ENCODE measurements at places on chromosomes 11 and 22. TPM values are rescaled to one million over a fixed set of nuclear protein-coding genes. Genes with fewer than 3 reads are reported as not detected.
A peak's percentile ranks its signal among the peaks of the same experiment; 100 is the strongest.

The CD3G gene
- total RNA-seq: not detected

The CNTF gene
- 1.7 TPM for total RNA-seq

The INPP5J gene
- not detected for total RNA-seq

The SPI1 gene
- total RNA-seq: not detected

The OSBP2 gene
- 18.0 TPM for total RNA-seq

The BEST1 gene
- not detected for total RNA-seq

The HPX gene
- 0.19 TPM for total RNA-seq

The PTPN5 gene
- not detected for total RNA-seq

The POU2AF2 gene
- not detected for total RNA-seq

The LUZP2 gene
- total RNA-seq: not detected

DNA sequence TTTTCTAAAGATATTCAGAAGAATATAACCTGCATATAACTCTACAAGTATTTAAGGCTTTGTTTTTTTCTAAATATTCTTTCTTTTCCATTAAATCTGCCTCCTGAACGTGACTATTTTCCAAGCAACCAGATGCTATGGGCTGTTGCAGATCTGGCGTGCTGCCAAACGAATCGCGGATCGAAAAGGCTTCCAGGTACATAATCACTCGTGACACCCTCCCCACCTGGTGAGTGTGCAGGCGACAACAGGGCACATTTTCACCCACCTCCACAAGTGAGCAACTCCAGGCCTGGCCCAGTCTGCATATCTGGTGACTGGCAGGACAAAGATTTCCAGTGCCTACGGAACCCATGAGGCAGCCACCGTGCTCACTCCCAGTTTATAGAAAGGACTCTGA is 660.1 kb downstream of the OPCML start:
- no peak for DNase-seq

GRCh38 chr11:61853698-61854169 is 25.6 kb downstream of the FADS2 start:
- DNase-seq: no peak

GRCh38 chr11:119901657-119902577 is 172.9 kb upstream of the NECTIN1 start:
- DNase-seq: no peak

GRCh38 chr22:41398921-41399320 is 17.2 kb downstream of the TEF start:
- DNase-seq: no peak

DNA sequence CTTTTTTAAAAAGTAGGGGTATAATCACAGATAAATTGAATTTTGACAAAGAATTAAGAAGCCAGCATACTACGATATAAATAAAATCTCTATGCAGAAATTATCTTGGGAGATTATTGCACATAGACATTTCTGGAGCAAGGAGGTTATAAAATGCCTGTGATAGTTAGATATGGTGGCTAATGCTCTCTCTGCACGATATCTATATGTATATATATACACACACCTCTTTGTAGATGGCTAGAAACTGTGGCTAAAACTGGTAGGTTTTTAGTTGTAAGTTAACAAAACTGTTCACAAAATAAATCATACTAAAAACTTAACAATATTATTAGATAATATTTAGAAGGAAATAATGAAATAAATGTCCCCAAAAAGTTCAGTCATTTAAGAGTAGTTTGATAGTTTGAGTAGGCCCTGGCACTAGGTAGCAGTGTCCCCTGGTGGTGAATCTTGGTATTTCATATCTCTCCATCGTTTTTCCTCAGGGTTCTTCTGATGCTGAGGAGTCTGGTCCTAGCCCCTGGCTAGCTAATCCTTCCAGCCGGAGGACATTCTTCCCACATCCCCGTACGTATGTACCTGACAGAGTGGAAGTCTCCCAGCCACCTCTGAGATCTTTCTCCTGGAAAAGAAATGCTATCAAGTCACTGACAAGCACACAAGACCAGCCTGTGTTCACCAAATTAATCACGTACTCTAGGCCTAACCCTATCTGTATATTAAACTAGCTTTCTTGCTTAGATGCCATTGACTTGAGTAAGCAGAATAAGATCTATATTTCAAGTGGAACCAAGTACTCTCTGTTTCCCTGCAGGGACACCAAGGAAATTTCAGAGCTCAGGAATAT is 32.2 kb downstream of the ART5 start:
- DNase-seq: peak; percentile 73

- DNase-seq: no peak
Measured at GRCh38 chr22:26090821-26091220, 78.4 kb upstream of the SEZ6L start.

- DNase-seq: peak; percentile 52
Measured at GRCh38 chr11:2927851-2928604, 1.2 kb downstream of the PHLDA2 start.

- DNase-seq: no peak
Measured at GRCh38 chr11:4697585-4697984, at the start of gene OR51E2. Gene OR51E2 (minus strand): TSS chr11:4697853. CDS start chr11:4682711, 15,142 bp downstream.

GRCh38 chr11:101407324-101407723 is 176.5 kb downstream of the TRPC6 start:
- DNase-seq: no peak

DNA sequence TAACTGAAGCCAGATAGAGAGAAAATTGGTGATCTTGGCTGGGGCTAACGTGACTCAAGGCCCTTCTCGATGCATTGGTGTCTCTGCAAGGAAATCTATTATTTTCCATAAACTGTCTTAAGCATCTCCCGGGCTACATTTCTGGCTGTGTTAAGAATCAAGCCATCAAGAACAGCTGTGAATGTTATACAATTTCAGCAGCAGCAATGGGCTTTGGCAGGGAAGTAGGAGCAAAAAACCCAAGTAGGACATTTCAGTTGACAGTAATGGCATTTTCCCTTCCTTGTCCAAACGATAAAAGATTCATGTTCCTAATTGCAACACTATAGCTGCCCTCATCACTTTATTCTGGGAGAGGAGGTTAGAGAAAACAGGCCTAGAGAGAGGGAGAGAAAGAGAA is 335.0 kb downstream of the CADM1 start:
- DNase-seq: no peak

- DNase-seq: no peak
Measured at GRCh38 chr11:61058583-61059259, 43.6 kb upstream of the CD5 start.

GRCh38 chr11:100984668-100985067 is 144.9 kb downstream of the PGR start:
- DNase-seq: no peak

- no peak for DNase-seq
Measured at GRCh38 chr11:27965559-27965958, 142.4 kb downstream of the KIF18A start.

DNA sequence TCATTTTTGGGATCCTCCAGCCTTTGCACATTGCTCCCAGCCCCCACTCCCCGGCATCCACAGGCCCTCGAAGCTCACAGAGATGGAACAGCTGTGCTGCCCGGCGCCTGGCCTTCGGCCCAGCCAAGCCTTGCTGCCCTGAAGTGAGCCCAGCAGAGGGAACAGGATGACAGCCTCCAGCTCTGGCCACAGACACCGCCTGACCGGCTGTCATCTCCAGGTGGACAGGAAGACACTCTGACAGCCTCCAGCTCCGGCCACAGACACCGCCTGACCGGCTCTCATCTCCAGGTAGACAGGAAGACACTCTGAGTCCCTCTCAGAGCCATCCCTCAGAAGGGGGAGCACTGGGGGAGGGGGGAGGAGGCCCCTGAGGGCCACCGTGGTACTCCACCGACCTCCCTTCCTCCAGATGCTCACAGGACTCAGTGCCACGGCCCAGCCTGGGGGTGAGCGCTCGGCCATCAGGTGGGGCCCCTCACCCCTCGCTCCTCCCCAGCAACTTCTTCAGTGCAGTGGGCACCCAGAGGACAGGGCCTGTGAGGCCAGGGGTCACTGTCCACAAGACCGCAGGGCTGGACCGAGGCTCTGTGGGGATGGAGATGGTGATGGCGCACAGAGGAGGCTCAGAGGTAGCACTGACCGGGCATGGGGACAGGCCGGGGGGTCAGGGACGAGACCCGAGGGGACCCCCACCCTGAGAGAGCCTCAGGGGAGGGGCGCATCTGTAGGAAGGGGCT is 58.6 kb downstream of the BRD1 start:
- DNase-seq: peak; percentile 15

GRCh38 chr11:70415642-70416395 is 17.5 kb downstream of the CTTN start:
- DNase-seq: no peak

- DNase-seq: no peak
Measured at GRCh38 chr11:35714882-35715627, 52.5 kb downstream of the TRIM44 start.

GRCh38 chr11:125070699-125071254 is 7.7 kb downstream of the SLC37A2 start:
- DNase-seq: peak; percentile 46

DNA sequence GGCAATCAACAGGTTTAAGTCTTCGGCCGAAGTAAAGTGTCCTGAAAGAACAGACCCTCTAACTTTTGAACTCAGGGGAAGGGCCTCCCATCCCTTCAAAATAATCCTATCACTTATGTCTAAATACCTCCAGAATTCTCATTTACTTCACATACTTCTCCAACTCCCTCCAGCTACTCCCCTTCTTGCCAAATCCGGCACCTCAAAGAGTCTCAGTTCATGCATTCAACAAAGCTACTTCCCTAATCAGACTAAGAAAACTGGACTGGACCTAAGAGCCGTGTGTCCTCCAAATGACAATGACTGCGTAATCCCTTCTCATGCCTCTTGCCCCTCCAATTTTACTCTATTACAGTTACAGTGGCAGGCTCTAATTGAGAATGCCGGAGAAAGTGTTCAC is 1.3 kb downstream of the DDB1 start:
- no peak for DNase-seq

GRCh38 chr22:30795118-30795517 is 100.4 kb downstream of the OSBP2 start:
- DNase-seq: no peak

DNA sequence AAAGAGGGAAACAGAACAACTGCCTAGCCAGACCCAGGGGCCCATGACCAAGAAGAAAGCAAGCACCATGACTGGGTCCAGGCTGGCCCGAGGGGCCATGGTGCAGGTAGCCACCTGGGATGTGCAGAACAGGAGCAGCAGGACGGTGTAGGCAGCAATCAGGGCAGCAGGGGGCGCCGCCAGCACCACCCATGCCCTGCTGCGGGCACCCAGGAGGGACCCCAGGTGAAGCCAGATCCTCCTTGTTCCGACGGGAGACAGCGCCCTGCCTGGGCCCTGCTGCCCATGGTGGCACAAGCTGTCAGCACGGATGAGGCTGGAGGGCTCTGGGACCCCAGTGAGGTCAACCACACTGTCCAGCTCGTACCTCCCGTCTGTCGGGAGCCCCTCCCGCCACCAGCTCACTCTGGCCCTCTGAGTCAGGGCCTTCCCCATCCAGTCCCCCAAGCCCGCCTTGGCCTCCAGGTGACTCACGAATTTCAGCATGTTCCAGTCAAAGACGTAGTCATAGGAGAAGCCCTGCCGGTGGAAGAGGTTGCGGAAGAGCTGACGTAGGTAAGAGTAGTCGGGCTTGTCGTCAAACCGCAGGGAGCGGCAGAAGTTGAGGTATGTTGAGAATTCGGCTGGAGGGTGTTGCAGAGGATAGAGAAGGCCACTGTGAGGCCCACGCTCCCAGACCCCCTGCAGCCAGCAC is 18.8 kb downstream of the CSNK1E start:
- peak; percentile 47 for DNase-seq

GRCh38 chr11:43576803-43577521 is 103.6 kb upstream of the HSD17B12 start:
- peak; percentile 68 for DNase-seq

DNA sequence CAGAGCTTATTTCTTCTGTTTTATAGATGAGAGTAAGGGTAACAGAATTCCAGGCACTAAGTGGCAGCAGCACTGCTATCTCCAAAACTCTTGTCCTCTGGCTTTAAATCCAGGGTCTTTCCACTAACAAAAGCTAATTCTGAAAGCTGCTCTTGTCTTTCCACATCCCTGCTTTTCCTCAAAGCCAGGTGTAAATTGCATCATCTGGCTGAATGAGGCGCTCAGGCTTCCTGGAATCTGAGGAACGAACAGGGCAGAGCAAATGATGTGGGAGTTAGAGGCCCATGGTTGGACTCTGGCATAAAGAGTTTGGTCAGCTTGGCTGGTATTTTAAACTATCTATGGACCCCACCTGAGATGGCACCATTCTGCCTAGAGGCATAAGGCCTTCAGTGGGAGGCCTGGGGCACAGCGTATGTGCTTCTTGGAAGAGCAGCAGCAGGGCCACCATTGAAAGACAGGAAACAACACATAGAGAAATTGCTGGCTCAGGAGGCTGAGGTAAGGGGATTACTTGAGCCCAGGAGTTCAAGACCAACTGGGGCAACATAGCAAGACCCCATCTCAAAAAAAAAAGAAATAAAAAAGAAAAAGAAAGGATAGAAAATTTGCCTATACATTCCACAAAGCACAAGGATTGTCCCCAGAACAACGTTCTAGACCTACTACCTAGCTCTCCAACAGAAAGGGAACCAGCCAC is 1.9 kb downstream of the KCNJ5 start:
- DNase-seq: no peak

DNA sequence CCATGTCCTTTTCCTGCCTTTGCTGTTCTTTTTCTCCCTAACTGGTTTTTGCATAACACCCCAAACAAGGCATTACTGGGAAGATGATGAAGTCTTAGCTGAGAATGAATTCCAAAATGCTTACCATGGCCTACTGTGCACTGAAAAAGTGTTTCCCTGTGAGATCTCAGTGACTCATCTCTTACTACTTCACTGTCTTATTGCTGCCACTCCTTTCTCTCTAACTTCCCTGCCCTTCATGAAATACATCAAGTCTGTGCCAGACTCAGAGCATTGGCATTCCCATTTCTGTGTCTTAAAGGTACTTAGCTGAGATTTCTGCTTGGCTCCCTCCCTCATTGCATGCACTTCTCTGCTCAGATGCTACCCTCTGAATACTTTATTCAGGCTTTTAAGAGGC is 49.1 kb upstream of the MUC15 start:
- DNase-seq: no peak

GRCh38 chr22:49305214-49305965 is 522.3 kb downstream of the BRD1 start:
- DNase-seq: peak; percentile 41

DNA sequence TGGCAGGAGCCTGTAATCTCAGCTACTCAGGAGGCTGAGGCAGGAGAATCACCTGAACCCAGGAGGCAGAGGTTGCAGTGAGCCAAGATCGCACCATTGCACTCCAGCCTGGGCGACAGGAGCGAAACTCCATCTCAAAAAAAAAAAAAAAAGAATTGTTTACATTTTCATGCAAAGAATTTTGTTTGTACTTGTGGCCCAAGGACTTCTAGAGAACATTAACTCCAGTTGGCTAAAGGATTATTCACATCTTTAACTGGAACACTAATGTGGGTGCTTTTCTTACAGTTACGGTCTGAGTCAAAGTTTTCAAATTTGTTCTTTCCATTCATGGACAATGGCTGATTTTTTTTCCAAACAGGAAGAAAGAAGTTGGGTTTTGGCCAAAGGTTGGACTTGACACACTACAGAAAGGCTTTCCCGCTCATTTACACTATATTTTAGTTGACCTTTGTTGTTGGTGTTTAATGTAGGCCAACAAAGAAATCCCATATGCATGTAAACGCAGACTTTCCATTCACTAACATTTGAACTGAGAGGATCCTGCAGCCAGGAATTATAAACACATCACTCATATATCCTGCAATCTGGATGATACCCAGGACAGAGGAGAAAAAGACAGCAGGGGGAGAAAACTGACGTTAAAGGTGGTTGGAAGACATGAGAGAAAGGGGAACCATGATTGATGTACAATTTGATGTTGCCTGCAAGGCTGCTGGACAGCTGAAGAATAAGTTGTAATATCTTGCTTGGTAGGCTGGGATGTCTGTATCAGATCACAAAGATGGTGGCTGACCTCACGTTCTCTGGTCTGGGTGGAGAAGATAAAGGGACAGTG is 13.1 kb downstream of the POU2AF1 start:
- no peak for DNase-seq

Measured in dermis blood vessel endothelial cell (primary cell).